ENCODE measurements at places on chromosomes 5 and 9.

GRCh38 chr5:149338364-149338763 is 6.9 kb upstream of the GRPEL2 start:
- DNase-seq = no peak

DNA sequence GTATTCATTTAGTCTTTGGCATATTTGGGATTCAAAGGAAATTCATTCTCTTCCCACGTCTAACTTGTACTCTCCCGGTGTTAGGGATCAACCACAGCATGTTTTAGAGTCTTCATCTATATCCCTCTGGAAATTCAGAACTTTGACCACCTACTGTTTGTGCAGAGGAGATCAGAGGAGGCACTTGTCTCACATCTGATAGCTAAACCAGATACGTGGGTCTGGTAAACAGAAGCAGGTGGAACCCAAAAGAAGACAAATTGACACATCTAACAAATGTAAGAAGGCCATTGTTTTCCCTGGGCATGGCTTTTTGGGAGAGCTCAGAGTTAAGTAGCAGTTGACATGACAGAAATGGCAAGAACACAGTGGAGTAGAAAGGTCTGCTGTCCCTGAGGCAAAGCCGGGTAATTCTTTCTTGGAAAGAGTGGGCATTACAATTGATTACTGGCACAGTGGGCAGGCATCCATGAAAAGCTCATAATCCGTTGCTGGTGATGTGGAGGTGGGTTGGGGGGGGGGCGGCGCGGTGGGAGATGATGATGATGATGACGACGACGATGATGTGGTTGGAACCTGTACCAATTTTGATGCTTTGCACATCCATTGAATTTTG is 27.5 kb downstream of the PIP5K1B start:
- DNase-seq = no peak

GRCh38 chr5:14064841-14065240 is 78.3 kb upstream of the TRIO start:
- no peak for DNase-seq

- DNase-seq = peak; percentile 48
Measured at GRCh38 chr9:130997925-130998596, 10.9 kb upstream of the LAMC3 start.

DNA sequence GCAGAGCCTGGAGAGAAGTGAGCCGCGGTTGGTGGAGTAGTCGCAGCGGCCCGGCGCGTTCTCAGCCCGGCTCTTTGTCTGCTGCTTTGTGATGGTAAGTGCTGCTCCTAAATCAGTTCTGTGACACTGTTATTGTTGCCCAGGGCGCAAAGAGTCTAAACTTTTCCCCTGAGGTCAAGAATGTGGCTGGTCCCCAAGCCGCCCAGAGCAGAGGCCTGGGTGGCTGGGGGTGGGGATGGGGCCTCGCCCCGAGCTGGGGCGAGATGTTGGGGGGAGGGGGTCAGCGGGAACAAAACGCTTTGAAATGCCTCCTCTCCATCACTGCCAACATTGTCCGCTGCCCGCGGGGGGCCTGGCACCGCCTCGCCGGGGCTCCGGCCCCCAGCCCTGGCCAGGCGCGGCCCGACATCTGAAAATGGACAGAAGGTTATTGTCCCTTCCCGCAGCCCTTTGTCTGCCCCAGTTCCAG is 11.7 kb upstream of the CERCAM start:
- DNase-seq = no peak

DNA sequence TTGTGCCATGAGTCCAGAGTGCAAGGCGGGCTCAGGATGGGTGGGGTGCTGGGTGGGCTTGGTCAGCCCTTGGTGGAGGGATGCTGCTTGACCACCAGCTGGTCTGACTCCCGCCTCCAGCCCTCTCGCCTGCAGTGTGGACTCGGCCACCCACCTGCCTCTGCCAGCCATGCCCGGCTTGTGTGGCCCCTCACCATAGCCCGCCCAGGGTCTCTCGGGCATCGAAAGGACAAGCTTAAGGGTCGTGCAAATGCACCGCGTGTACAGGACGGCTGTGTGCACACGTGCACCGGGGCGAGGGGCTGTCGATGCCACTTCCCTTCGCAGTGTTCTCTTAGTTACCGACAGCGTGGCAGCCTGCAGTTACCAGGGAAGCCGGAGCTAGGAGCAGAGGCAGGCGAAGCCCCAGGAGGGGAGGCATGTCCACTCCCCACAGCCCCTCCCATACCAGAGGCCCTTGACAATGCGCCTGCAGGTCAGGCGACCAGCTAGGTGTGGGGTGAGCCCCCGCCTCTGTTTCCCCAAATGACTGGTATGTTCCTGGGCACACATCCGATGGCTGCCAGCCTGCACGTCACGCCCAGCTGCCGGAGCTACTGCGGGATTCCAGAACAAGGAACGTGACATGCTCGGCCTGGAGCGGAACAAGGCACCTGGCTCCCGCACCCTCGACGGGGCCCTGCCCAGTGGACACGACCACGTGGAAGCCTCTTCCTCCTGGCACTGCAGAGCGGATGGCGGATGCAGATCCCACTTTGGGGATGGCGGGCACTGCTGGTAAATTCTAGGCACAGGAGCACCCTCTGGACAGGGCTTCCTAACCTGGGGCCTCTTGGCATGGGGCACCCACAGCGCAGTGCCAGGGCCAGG is 7.8 kb downstream of the LCN9 start:
- no peak for DNase-seq

- DNase-seq = no peak
Measured at GRCh38 chr5:79666758-79667157, 22.9 kb upstream of the CMYA5 start.

DNA sequence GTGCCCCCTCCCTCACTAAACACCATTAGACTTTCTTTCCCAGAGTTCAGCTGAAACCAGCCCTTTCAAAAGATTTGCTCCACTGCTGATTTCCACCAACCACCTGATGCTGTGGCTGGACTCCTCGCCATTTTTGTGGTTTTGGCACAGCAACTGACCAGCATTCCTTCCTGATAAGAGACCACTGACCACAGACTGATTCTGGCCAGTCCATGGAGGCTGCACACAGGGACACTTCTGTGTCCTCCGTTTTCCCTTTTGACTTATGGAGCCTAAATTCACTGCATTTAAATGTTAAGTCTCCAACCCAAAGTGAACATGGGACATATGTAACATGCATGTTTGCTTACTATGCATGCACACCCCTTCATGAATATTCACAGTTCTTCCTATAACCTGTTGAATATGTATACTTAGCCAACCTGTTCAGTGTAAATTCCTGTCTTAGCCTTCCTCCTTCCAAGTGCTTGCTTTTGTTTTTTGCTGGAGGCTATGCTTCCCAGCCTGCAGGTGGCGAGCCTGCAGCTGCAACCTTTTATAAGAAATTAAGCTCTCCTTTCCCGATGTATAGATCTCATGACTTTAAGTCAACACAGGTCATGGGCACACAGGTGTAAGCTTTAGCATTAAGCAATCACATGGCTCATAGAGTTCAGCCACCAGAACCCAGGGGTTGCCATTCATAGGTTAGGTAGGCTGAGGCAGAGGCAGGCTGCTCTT is 78.7 kb downstream of the ACTL7B start:
- no peak for DNase-seq

Measured in spinal cord (tissue), 10 donors.